ENCODE measurements at places on chromosomes 13 and 19. TPM values are rescaled to one million over a fixed set of nuclear protein-coding genes. Genes with fewer than 3 reads are reported as not detected.

The ZNF177 gene
- polyA plus RNA-seq: 5.2 TPM

The RNF225 gene
- polyA plus RNA-seq: not detected

The ZNF221 gene
- 2.9 TPM for polyA plus RNA-seq

The MAST1 gene
- 0.91 TPM for polyA plus RNA-seq

The URAD gene
- not detected for polyA plus RNA-seq

DNA sequence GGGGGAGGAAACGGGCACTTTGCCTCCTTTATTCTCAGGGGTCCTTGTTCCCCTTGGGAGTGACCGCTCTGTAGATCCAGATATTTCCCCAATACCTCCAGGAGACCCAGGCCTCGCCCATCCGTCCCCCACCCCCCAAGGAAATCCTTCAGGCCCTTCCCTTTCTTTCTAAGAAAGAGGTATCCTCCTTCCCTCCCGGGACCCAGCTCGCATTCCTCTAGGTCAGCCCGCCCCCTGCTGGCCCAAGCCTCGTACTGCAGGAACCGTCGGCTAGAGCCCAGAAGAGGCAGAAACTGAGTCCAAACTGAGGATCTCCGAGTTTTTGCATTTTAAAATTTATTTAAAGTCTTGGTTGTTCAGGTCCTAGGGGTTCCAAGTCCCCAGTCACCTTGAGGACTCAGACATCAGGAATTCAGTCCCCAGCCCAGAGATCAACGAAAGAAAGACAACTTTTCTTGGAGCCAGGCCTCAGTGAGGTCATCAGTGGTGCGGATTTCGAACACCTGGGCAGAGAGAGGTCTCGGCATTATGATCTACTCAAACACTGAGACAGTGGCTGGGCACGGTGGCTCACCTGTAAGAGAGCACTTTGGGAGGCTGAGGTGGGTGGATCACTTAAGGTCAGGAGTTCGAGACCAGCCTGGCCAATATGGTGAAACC is 7.5 kb upstream of the LRFN1 start:
- peak; percentile 87 for DNase-seq

DNA sequence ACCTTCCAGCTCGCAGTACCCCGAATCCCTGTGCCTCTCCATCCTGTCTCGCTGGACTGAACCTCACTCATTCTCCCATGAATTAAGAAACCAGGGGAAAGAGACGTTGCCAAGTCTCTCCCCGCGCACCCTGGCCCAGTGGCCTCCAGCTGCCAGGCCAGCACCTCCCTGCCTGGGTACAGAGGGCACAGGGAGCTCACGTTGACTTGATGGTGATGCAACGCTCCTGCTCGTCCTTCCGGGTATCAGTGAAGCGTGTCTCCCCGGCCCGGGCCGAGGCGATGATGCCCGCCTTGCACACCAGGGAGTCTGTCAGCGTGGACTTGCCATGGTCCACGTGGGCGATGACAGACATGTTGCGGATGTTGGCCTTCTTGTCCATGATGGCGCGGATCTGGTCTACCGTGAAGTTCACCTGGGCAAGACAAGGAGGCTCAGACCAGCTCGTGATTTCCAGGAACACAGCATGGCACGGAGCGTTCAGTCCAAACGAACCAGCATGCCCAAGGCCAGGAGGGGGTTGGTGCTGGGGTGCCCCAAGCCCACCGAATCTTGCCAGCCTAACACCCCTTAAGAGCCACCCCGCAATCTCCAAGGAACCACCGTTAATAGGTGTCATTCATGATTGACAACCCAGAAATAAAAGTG is 1.2 kb downstream of the EEF2 start:
- no peak for DNase-seq

- no peak for DNase-seq
These were observed 436.8 kb downstream of the FGF14 start for GRCh38 chr13:101965096-101965495.

DNA sequence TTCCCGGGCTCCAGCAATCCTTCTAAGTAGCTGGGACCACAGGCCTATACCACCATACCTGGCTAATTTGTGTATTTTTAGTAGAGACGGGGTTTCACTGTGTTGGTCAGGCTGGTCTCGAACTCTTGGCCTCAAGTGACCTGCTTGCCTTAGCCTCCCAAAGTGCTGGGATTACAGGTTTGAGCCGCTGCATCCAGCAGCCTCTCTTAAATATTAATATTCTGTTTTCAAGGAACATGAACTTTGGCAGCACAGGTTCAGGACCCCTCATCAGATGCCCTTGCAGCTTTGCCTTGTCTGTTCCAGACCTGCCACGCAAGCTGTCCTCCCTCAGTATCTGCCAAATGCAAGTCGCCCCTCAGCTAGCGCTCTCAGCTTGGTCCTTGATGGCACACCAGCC is 166.8 kb downstream of the KCTD15 start:
- DNase-seq: no peak

GRCh38 chr13:112150352-112150751 is 83.4 kb downstream of the SOX1 start:
- DNase-seq: no peak

DNA sequence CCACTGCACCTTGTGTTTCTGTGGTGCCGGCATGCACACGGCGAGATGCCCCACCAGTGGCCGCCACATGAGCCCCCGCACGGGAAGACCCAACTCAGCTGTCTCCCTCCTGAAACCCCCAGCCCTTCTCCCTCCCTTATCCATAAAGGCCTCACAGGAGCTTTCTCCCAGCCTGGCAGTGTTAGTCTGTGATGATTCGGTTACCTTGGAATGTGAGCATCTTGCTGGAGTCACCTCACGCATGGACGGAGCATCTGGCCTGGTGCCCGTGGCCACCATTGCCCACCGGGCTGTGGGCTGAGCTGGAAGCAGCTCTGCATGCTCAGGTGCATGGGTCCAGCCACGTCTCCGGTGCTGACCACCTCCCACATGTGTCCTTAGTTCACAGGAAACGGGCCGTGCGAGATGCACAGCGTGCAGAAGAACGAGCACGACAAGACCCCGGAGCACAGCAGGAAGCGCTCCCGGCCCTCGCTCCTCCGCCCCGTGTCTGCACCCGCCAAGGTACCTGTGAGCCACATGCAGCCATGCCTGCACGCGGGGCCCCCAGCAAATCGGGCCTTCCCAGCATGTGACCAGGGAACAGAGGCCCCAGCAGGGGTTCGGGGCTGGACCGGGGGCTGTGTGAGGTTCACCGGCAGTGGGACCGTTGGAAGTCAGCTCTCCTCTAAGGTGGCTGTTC is 22.0 kb downstream of the SIN3B start:
- no peak for DNase-seq

DNA sequence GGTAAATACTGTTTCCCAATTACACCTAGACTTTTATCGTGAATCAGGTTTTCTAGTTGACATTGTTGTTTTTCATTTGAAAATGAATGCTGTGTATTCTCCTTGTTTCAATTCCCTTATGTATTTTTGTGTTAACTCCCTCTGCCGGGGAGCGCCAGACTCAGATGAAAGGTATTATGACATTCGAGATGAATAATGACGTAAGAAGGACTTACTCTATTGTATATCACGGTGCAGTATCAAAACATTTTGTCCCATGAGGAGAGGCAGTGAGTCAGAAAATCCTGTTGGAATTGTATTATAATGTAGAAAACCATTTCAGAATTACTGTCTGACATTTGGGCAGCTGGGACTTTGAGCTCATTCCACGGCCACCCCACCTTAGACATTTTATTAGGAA is 61.6 kb downstream of the LRCH1 start:
- no peak for DNase-seq

GRCh38 chr13:43631106-43631505 is 155.7 kb downstream of the ENOX1 start:
- DNase-seq: no peak

GRCh38 chr13:99381766-99382165 is 74.6 kb upstream of the GPR183 start:
- no peak for DNase-seq

GRCh38 chr19:35124098-35125060 is 8.8 kb downstream of the FXYD3 start:
- peak; percentile 98 for DNase-seq

DNA sequence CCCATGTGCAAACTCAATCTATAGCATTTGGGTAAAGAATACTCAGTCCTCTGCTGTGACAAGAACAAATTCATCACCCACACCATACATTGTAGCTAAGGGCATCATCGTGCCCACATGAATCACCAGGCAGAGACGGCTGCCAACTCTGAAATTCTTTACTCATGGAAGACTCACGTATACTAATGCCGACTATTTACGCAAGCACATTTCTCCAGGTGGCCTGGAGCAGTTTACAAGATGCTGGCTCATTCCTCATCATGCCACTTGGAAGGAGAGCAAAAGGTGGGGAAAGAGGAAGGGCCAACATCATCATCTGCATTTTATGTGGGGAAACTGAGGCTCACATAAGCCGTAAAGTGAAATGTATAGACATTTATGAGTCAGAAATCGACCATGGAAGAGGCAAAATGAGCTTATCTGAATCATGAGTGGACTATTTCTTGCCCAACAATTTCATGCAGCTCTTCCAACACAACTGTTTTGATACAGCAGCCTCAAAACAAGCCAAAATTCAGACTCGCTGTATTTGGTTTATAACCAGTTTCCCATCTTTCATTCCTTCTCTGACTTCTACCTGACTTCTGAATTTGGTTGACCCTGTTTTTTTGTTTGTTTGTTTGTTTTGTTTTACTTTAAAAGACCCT is 213.9 kb upstream of the SERP2 start:
- DNase-seq: no peak

- no peak for DNase-seq
These were observed 77.5 kb downstream of the FNDC3A start for GRCh38 chr13:49053215-49053614.
